ENCODE measurements at places on chromosomes 11 and 22.
A peak's percentile ranks its signal among the peaks of the same experiment; 100 is the strongest.

- no peak for DNase-seq
Observed at GRCh38 chr11:73752903-73753302, 8.0 kb downstream of the RAB6A start.

- no peak for DNase-seq
Observed at GRCh38 chr11:11948242-11948947, 60.0 kb downstream of the DKK3 start.

DNA sequence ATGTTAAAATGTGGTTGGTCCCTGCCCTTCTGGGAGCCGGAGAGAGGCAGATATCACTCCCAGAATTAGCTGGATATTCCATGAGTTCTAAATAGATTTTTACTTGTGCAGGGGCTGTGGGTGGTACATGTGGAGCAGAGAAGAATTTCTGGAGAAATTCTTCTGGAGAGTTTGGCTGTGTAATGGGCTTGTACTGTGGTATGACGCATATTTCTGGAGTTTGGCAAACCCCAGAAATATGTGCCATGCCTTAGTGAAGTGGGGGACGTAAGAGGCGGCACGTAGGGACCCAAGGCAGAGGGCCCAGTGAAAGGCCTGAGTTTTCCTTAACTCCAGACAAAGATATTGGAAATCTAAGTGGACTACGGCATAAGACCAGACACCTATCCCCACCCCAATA is 51.3 kb upstream of the TBCEL start:
- no peak for DNase-seq

GRCh38 chr11:34671117-34671516 is 50.2 kb downstream of the EHF start:
- DNase-seq: no peak

DNA sequence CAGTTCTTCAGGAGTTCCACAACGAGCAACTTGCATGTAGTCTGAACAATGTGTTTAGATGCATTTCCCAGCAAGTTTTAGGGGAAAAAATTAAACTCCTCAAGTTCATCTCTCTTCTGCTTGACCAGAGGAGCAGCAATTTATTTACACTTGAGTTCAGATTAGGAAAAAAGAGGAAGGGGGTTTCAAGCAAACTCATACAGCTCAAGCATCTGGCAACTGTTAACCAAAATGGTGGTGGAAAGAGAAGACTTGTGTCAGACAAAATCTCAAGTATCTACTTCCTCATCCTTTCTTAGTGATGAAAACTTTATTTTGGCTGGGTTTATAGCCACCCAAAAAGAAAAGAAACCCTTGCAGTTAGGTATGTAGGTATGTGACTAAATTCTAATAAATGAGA is 29.1 kb upstream of the PICALM start:
- no peak for DNase-seq

GRCh38 chr11:111388842-111389241 is 9.8 kb upstream of the POU2AF1 start:
- DNase-seq: no peak

GRCh38 chr11:74102321-74102720 is 68.5 kb downstream of the C2CD3 start:
- no peak for DNase-seq

- DNase-seq: peak; percentile 87
Observed at GRCh38 chr11:57324154-57324885, 432 bp downstream of the TNKS1BP1 start.

- DNase-seq: no peak
Observed at GRCh38 chr11:77705195-77705875, 67.7 kb upstream of the CLNS1A start.

GRCh38 chr22:23305321-23305910 is 125.1 kb downstream of the BCR start:
- DNase-seq: no peak

DNA sequence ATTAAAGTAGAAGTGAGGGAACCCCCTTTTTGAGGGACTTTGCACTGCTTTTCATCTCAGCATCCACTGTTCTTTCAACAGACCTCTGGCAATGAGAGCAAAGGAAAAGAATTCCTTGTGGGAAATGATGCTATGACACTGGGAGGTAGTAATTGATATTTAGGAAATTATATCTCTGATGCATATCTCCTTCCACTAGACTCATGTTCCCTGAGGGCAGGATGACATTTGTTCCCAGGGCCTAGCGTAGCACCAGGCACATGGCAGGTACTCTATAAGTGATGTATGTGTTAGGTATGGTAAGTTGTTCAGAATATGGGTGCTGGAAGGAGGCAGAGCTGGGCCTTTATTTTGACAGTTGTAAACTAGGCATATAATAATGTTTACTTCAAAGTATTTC is 142.9 kb downstream of the CCDC81 start:
- no peak for DNase-seq

DNA sequence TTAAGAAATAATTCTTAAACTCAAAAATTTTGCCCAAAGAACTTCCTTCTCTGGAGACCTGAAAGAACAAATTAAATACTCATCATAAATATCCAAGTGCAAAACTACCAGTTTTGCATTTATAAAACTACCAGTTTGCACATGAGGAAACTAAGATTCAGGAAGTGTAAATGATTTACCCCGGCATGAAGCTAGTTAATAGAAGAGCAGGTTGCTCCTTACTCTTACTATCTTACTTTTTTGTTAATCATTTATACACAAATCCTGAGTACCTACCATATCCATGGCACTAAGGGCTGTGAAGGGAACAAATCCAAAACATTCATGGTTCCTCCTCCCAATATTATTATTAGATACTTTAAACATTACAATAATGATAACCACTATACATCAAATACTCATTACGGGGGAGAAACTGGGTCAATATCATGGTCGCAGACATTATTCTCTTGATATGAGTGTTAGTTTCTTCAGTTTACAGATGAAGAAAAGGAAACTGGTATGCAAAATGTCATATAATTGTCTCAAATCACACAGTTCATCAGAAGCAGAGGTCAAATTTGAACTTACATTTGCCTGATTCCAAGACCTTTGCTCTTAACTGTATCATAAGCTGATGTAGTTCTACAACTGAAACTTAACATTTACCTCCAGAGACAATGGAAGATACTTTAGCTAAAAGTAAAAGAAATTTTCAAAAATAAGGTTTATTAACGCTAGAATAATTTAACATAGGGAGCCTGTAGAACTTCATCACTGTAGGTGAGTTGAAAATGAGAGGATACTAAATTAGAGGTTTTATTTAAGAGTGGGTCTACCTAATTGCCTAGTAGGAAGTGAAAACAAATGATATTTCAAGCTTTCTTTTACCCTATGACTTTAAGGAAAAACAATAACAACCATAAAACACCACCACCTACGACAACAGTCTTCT is 74.5 kb downstream of the FAM76B start:
- no peak for DNase-seq

GRCh38 chr11:117146521-117146920 is 2.4 kb downstream of the PAFAH1B2 start:
- no peak for DNase-seq

GRCh38 chr11:74822170-74822569 is 73.5 kb downstream of the RNF169 start:
- DNase-seq: peak; percentile 93

GRCh38 chr11:110470716-110471115 is 41.0 kb downstream of the FDX1 start:
- no peak for DNase-seq

GRCh38 chr11:96758957-96759356 is 369.1 kb downstream of the JRKL start:
- DNase-seq: no peak

GRCh38 chr11:43644621-43645299 is 35.8 kb upstream of the HSD17B12 start:
- DNase-seq: no peak

GRCh38 chr11:69220561-69221051 is 64.9 kb downstream of the SMIM38 start:
- DNase-seq: no peak
